Esophagus squamous epithelium (tissue), 5 donors: ENCODE measurements at places on chromosomes 5 and 9. TPM values are rescaled to one million over a fixed set of nuclear protein-coding genes. Genes with fewer than 3 reads are reported as not detected.

DNA sequence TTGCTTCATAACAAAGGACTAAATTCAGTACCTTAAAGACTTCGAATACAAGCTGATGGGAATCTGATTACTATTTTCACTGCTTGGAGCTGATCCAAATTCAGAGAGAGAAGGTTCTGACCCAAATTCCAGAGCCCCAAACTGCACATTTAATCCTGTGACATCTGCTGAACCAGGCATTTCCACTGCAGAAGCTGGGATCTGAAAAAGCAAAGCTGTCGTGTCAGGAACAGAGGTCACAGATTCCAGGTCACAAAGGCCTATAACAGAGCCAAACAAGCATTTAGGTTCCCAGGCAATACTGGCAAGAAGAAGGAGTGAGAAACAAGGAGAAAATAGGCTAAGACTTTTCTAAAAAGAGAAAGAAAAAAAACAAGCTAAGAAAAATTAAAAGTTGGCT lies 105.3 kb downstream of the UBAP2 start:
- H3K36me3 ChIP-seq: no peaks in the 10 kb centered on the region
- peak overlapping the region; percentile 1 for H3K27ac ChIP-seq
- H3K27me3 ChIP-seq: no peaks in the 10 kb centered on the region
- no peaks in the 10 kb centered on the region for H3K4me1 ChIP-seq

PCDHGB1 gene
- total RNA-seq: 1.9 TPM

LCN9 gene
- total RNA-seq: not detected

TMEM174 gene
- not detected for total RNA-seq

NRARP gene
- 33.9 TPM for total RNA-seq

PTCD2 gene
- total RNA-seq: 6.9 TPM

GRCh38 chr9:82783045-82783444 lies 279.9 kb downstream of the RASEF start:
- no peaks in the 10 kb centered on the region for H3K27me3 ChIP-seq
- H3K36me3 ChIP-seq: no peaks in the 10 kb centered on the region
- H3K4me1 ChIP-seq: no peaks in the 10 kb centered on the region

- no peaks in the 10 kb centered on the region for H3K27me3 ChIP-seq
- H3K36me3 ChIP-seq: no peaks in the 10 kb centered on the region
- H3K4me3 ChIP-seq: no peak overlapping the region
- H3K4me1 ChIP-seq: no peaks in the 10 kb centered on the region
- DNase-seq: no peak
- no peak overlapping the region for H3K27ac ChIP-seq
These were observed 53.7 kb upstream of the FAM120A start for GRCh38 chr9:93397661-93398373.

SLC25A48 gene
- 0.40 TPM for total RNA-seq

DNA sequence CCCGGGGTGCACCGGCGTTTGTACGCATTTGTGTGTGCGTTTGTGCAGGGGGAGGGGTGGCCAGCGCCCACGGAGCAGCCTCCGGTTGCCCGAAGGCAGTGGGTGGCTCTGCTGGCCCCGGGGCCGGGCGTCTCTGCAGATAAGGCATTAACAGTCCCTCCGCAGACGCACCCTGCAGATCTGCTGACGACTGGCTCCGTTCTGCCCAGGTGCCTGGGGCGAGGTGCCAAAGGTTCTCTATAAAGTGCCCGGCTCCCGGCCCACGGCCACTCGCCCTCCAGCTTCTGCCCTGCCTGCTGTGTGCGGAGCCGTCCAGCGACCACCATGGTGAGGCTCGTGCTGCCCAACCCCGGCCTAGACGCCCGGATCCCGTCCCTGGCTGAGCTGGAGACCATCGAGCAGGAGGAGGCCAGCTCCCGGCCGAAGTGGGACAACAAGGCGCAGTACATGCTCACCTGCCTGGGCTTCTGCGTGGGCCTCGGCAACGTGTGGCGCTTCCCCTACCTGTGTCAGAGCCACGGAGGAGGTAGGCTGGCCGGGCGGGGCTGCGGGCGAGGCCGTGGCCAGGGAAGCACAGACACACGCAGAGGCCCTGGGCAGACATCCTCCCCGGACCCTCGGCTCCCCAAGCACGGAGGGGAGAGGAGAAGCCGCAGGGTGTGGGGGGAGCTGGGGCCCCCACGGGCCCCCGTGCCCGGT lies at the start of gene SLC6A19:
Gene SLC6A19 (plus strand): TSS at position 269 of the 699 bp plus-strand sequence. CDS start 56 bp downstream, at position 325.
- H3K4me3 ChIP-seq: no peak within 1 kb of the TSS
- H3K27me3 ChIP-seq: no peaks in the 10 kb centered on the region
- H3K27ac ChIP-seq: no peak within 1 kb of the TSS
- H3K4me1 ChIP-seq: no peaks in the 10 kb centered on the region
- no peak for DNase-seq
- no peaks in the 10 kb centered on the region for H3K36me3 ChIP-seq

- no peaks in the 10 kb centered on the region for H3K27me3 ChIP-seq
- no peaks in the 10 kb centered on the region for H3K36me3 ChIP-seq
These were observed 36.2 kb upstream of the ANKRD55 start for GRCh38 chr5:56269216-56269927.

FCHO2 gene
- total RNA-seq: 35.1 TPM

DNA sequence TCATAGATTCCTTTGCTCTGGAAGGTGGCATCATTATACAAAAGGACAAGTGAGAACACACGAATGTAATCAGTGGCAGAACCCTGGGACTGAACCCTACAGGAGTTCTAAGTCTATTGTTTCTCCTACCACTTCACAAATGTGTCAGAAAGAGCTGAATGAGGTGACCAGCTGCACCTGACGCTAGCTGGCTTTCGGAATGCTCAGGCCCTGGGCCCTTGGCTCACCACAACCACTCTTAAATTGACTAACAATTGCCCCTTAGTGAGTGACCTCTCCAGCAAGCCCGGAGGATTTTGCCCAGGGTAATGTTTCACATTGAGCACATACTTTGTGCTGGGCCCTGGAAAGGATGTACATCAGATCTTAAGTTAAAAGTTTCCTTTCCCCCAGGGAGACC lies 41.2 kb upstream of the ABCA1 start:
- no peak for DNase-seq
- peak overlapping the region; percentile 93 for H3K27ac ChIP-seq
- no peaks in the 10 kb centered on the region for H3K36me3 ChIP-seq
- H3K4me1 ChIP-seq: no peaks in the 10 kb centered on the region
- no peak overlapping the region for H3K4me3 ChIP-seq

AFAP1L1 gene
- 14.5 TPM for total RNA-seq

DNA sequence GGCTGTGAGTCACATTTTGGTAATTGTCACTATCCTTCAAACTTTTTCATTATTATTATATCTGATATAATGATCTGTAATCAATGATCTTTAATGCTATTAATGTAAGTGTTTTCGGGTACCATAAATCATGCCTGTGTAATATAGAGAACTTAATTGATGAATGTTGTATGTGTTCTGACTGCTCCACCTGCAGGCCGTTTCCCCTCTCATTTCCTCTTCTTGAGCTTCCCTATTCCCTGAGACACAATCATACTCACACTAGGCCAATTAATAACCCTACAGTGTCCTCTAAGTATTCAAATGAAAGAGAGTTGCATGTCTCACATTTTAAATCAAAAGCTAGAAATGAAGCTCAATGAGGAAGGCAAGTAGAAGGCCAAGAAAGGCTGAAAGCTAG lies 420.9 kb upstream of the SGCD start:
- DNase-seq: no peak
- no peak overlapping the region for H3K4me3 ChIP-seq
- no peaks in the 10 kb centered on the region for H3K27me3 ChIP-seq
- no peaks in the 10 kb centered on the region for H3K4me1 ChIP-seq

- no peaks in the 10 kb centered on the region for H3K36me3 ChIP-seq
- peaks cover 4% of the 10 kb centered on the region for H3K4me1 ChIP-seq
These were observed 17.2 kb downstream of the NR5A1 start for GRCh38 chr9:124490004-124490403.

- H3K4me1 ChIP-seq: no peaks in the 10 kb centered on the region
- no peaks in the 10 kb centered on the region for H3K36me3 ChIP-seq
- no peak overlapping the region for H3K4me3 ChIP-seq
- DNase-seq: no peak
- H3K27ac ChIP-seq: no peak overlapping the region
These were observed 636.1 kb downstream of the ACTL7B start for GRCh38 chr9:108219664-108220063.

GRCh38 chr5:178323541-178323865 lies 90.9 kb upstream of the PHYKPL start:
- H3K27me3 ChIP-seq: no peaks in the 10 kb centered on the region
- no peaks in the 10 kb centered on the region for H3K36me3 ChIP-seq
- no peak overlapping the region for H3K4me3 ChIP-seq
- no peak for DNase-seq

DNA sequence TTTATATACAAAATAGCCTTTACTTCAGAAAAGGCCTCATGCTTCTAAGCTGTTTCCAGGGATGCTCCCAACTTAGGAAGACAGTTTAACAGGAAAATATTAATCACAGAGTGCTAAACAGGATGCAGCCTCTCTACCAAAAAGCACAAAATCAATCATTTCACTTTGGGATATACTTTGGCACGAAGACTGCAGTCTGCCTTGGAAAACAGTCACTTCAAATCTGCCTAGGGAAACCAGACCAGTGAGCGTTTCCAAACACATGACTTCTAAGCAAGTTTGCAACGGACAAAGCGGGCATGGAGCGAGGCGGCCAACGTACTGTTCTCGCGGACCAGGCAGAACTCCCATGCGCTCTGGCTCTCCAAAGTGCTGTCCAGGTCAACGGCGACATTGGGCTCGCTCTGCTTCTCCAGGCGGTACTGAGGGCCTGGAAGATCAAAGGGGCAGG lies 201.0 kb downstream of the MAPKAP1 start:
- H3K4me3 ChIP-seq: no peak overlapping the region
- no peak for DNase-seq
- H3K27me3 ChIP-seq: no peaks in the 10 kb centered on the region
- peaks cover 26% of the 10 kb centered on the region for H3K4me1 ChIP-seq

CDC26 gene
- total RNA-seq: 42.4 TPM

DNA sequence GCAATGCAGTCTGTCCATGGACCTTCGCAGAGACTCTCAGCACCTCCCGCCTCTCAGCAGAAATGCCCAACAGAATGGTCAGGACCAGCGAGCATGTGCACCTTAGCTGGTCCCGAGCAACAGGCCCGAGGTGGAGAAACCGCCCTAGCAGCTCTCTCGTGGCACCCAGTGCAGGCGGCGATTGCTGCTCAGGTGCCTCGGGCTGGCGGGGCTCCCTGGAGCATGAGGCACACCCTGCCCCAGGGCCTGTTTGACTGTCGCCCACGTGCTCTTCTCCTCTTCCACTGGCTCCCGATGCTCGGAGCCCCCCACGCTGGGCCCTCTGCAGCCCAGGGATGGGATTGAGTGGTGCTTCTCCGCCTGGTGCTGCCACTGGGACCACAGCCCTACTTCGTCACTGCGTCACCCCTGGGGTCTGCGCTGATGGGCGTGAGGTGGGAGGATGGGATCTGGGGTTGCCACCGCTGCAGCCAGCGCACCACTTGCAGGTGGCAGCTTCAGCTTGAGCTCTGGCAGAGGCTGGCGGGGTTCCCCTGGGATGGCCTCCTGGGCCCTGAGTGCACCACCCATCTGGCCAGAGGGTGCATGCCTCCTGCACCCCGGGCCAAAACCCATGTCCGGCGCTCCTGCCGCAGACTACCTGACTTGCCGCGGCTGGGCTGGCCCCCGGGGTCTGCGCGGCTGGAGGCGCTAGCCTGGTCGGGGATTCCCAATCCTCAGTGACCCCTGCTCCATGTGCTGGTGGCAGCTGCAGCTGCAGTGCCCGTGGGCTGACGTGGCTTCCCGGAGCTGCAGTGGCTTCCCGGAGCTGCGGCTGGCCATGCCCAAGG lies 244.2 kb downstream of the FOXD4L6 start:
- no peak overlapping the region for H3K4me3 ChIP-seq
- no peaks in the 10 kb centered on the region for H3K4me1 ChIP-seq
- no peaks in the 10 kb centered on the region for H3K27me3 ChIP-seq
- H3K36me3 ChIP-seq: no peaks in the 10 kb centered on the region
- no peak for DNase-seq

FOXD4L5 gene
- not detected for total RNA-seq

FRMD3 gene
- total RNA-seq: 2.7 TPM

CD180 gene
- total RNA-seq: 0.95 TPM

DNA sequence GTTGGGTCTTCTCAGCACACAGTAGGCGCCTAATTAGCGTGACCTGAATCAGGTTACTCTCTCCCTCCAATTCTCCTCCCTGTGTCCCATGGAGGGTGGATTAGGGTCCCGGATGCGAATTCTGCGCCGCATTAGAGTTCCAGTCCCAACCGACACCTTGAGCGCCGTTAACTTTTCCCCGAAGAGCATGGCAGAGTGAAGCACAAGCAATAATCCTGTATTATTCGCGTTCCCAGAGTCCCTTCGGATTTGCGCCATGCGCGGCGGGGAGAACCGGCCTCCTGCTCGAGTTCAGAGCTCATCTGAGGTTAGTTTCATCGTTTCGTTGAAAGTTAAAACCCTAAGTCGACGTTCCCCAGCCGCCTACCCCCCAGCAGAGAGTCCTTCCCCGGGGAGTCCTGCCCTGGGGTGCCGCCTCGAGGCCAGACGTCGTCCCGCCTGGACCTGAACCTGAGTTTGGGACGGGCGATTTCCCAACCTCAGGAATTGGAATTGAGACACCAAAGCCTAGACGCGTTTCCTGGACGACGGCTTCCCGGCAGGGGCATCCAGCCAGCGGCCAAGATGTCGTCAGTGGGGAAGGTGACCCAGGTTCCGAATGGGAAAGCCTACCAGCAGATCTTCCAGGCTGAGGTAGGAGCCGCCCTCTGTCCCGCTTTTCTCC lies at the start of gene CCDC180:
Gene CCDC180 (plus strand): TSS at position 160 of the 664 bp plus-strand sequence. CDS start 405 bp downstream, at position 565.
- no peak for DNase-seq
- H3K4me1 ChIP-seq: peaks cover 4% of the 10 kb centered on the region
- peak within 1 kb of the TSS; percentile 29 for H3K4me3 ChIP-seq
- H3K27me3 ChIP-seq: peaks cover 5% of the 10 kb centered on the region
- H3K27ac ChIP-seq: no peak within 1 kb of the TSS

DNA sequence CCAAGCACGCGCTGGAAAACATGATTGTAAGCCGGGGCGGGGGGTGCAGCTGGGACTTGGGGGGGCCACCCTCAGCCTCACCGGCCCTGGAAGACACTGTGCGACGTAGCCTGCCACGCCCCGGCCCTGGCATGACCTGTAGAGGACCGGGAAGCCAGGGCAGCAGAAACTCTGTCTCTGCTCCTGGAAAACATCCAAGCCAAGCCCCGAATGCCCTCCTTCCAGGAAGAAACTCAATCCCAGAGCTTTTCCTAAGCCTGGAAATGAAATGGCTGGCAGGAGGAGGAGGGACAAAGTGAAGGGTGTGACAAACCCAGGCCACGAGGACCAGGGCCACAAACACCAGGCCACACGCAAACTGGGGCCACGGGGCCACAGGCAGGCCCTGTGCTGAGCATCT lies 55.4 kb downstream of the KCNT1 start:
- no peak overlapping the region for H3K4me3 ChIP-seq
- H3K4me1 ChIP-seq: no peaks in the 10 kb centered on the region
- no peak overlapping the region for H3K27ac ChIP-seq
- no peak for DNase-seq
- H3K36me3 ChIP-seq: no peaks in the 10 kb centered on the region

- H3K4me1 ChIP-seq: no peaks in the 10 kb centered on the region
- no peak for DNase-seq
- H3K36me3 ChIP-seq: no peaks in the 10 kb centered on the region
- H3K27ac ChIP-seq: no peak overlapping the region
- H3K4me3 ChIP-seq: no peak overlapping the region
These were observed 109.7 kb upstream of the ALDH1B1 start for GRCh38 chr9:38282756-38283155.

FST gene
- total RNA-seq: 5.0 TPM

NME5 gene
- not detected for total RNA-seq
